ENCODE measurements at places on chromosomes 16 and 17.

DNA sequence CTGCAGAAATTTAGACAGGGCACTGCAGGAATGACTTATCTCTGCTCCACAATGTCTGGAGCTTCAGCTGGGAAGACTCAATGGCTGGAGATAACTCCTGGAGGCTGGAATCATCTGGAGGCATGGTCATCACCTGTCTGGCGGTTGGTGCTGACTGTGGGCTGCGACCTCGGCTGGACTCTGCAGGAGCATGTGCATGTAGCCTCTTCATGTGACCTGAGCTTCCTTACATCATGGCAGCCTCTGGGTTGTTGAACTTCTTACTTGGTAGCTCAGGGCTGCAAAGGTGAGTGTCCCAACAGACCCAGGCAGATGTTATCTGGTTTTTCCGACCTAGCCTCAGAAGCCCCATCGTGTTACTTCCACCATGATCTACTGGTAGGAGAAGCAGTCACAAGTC lies 188.2 kb upstream of the RPL38 start:
- no peak for DNase-seq

GRCh38 chr17:82274134-82275020 lies 877 bp upstream of the CSNK1D start:
- DNase-seq = no peak

DNA sequence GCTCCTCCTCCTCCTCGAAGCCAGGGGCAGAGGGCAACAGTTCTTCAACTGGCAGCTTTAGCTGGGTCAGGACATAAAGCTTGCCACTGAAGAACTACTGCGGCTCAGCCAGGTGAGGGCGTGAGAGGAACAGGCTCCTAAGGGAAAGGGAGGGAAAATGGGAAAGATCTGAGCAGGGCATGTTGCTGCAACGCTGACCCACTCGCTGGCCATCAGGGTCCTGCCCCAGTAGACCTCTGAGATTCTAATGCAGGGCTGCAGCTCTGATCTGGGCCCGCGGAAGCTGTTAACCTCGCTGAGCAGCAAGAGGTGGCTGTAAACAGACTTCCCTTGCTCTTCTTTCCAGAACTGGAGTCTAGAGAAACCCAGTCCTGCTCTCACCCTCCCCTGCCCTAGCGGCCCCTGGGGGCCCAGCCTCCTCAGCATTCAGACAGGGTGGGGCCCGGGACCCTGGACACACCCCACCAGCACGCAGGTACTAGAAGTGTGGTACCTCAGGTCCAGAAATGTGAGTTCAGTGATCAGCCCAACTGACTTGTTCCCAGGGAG lies 3.8 kb upstream of the TLCD2 start:
- no peak for DNase-seq

GRCh38 chr16:72024862-72025382 lies 16.4 kb downstream of the DHODH start:
- DNase-seq = no peak

- peak; percentile 42 for DNase-seq
Observed at GRCh38 chr17:27473748-27474609, 17.7 kb downstream of the KSR1 start.

DNA sequence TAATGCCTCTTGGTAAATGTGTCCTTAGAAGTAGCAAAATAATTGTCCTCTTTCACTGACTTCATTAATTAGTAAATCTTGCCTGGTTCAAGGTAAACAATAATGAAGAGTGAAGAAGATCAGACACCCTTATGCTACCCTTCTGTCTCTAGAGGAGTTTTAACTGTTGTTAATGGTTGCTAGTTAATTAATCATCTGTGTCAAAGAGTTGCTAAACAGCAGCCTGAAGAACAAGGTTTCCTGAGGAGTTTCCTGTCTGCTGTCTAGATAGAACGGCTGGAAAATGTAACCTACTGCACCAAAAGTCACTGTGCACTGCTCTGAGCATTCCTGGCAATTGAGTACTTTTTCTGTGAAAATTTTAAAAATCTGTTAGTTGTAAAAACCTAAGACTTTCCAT lies 131.3 kb downstream of the NLK start:
- DNase-seq = no peak

DNA sequence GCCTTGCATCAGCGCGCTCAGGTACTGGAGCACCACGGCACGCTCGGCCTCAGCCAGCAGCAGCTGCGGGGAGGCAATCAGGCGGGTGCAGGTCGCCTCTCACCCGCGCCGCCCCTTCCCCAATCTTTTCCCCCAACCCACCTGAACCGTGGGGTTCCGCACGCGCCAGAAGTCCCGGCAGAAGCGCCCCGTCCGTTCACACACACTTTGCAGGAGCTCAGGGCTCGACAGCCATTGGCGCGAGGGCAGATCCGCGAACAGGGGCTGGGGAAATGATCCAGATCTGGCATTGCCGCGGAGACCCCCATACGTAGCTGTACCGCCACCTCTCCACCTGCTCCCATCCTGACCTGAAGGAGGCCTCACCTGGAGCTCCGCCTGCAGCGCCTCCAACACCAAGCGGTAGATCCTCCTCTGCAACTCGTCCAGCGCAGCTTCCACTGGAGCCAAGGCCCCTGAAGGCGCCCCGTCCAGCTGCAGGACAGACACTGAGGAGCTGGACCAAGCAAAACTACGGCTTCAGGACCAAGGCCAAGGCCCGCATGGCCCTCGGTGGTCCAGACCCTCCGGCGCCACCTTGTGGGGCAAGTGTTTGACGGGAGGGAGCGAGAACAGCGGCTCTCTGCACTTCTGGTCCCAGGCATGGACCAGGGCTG lies 1.4 kb upstream of the MATCAP1 start:
- DNase-seq = peak; percentile 84

DNA sequence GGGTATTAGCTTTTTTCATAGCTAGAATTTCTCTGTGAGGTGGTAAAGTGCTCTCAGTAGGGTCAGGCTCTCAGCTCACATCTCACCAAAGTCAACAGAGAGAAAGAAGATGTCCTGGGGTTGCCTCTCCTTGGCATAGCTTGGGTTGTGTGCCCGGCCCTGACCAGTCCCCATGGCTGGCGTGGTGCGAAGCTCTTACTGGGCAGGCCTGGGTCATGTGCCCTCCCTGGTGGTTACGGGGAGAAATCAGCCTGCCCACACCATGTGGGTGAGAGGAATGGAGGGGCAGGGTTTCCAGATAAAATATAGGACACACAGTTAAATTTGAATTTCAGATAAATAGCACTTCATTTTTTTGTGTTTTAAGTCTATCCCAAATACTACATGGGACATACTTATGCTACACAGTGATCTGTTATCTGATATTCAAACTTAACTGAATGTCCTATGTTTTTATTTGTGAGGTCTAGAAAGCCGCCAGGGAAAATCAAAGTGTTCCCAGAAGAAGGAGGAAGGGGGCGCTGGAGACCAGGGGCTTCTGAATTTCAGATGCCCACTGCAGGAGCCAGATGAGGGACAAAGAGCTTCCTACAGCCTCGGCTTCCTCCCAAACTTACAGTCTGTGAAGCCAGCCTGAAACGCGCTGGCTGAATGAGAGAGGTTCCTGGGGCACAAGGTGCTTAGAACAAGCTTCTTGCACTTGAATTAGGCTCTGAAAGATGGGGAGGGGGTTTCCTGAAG lies 45.4 kb downstream of the NKD1 start:
- no peak for DNase-seq

DNA sequence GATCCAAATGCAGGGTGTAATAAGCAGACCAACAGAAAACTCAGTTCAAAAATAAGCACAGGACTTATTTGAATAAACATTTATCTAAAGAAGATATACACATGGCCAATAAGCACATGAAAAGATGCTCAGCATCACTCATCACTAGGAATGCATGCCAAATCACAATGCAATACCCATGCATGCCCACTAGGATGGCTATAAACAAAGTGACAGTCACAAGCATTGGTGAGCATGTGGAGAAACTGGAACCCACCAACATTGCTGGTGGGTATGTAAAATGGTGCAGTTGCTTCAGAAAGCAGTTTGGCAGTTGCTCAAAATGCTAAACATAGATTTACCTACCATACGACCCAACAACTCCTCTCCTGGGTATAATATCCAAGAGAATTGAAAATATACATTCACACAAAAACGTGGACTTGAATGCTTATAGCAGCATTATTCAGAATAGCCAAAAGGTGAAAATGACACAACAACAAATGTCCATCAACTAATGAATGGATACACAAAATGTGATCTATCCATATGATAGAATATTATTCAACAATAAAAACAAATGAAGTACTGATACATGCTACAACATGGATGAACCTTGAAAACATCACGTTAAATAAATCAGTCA lies 20.1 kb downstream of the UBE2O start:
- no peak for DNase-seq

GRCh38 chr16:86668136-86668910 lies 90.0 kb downstream of the FOXL1 start:
- no peak for DNase-seq

GRCh38 chr17:41717408-41718286 lies 5.5 kb downstream of the GAST start:
- DNase-seq = no peak

- peak; percentile 15 for DNase-seq
Observed at GRCh38 chr16:87392821-87393679, 914 bp downstream of the MAP1LC3B start.

DNA sequence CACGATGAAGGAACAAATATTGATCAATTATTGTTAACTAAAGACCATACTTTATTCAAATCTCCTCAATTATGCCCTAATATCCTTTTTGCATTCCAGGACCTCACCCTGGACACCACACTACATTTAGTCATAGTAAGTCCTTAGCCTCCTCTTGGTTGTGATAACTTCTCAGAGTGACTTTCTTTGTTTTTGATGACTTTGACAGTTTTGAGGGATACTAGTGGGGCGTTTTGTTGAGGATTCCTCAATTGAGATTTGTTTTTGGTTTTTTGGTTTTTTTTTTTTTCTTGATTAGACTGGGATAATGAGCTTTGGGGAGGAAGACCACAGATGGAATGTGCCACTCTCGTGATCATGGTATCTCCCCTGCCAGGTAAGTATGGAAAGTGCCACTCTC lies 105.5 kb downstream of the SOX9 start:
- no peak for DNase-seq

DNA sequence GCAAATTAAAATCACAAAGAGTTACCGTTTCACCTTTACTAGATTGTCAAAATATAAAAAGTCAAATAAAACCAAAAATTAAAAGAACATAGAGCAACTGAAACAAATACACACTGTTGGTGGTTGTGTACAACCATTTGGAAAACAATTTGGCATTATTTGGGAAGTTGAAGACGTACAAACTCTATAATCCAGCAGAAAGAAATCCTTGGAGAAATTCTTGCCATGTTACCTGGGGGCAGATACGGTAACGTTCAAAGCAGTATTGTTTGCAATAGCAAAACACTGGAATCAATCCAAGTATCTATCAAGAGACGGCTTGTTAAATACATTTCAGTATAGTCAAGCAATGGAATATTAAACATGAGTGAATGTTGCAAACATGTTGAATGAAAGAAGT lies 56.7 kb downstream of the TBX4 start:
- no peak for DNase-seq

DNA sequence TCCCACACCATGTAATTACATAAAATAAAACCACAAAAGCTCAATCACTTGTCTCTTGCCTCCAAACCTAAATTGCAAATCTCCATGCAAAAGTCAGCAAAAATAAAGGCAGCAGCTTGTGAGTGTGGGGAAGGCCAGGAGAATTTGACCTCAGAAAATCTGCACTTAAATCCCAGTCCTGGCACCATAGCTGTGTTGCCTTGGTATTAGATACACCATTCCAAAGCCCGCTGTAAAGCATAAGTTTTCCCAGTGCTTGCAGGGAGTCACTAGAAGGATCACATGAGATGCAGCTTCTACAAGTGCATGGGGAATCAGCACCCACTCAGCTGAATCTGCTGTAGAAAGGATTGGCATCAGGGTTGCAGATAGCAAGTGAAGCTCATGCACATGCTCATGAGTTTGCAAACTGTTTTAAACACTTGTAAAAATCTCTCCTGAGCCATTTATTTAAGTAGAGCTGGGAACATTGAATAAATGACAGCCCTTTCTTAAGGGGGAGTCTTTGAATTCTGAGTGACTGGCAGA lies 495.0 kb upstream of the HSBP1 start:
- DNase-seq = no peak
